Lower leg skin (tissue), 4 donors: ENCODE measurements at places on chromosomes 7 and 10.

DNA sequence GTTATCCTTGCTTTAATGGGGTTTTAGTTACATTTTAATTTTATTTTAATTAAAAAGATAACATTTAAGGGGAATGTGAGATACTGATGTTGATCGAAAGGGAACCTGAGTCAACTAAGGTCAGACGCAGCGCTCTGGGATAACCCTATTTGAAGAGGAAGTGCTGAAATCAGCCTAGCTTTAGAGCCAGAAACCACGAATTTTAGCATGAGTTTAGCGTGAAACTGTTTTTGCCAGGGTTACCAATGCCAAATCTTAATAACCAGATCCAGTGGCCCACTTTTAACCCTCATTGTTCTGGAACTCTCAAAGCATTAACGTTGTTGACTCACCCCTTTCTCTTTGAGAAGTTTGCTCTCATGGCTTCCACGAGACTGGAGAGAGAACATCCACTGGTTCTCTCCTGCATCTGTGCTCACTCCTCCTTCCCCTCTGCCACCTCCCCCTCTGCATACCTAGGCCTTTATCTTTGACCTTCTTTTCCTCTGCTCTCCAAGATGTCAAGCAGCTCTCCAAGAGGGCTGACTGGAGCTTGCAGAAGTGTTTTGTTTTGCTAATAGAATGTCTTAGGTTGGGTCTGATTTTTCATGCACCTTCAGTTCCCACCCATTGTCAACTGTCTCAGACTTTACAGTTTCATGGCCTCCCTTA, 198.3 kb upstream of the CELF2 start:
- no peak for DNase-seq

DNA sequence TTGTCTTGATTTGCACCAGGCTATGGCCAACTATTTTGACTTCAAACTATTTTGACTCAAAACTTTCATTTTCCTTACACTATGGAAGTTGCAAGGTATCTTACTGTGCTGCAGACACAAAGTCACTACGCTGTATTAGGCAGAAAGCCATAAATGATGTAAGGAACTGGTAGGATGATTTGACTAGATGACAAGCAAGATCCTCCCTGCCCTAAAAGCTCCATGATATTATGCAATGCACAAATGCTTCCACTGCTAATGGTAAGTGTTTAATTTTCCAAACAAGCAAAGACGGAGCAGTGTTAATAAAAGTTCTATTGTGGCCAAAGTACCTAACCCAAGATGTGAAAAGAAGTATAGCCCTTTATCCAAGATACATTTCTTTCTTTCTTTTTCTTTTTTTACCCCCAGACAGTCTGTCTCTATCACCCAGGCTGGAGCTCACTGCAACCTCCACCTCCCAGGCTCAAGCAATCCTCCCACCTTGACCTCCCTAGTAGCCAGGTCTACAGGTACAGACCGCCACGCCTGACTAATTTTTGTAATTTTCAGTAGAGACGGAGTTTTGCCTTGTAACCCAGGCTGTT, 98.2 kb downstream of the ANK3 start:
- DNase-seq: no peak

GRCh38 chr7:100185726-100186125, 8.0 kb downstream of the STAG3 start:
- DNase-seq: no peak

GRCh38 chr10:33482486-33482885, 148.0 kb upstream of the NRP1 start:
- DNase-seq: no peak
